ENCODE measurements at places on chromosomes 7 and 10. TPM values are rescaled to one million over a fixed set of nuclear protein-coding genes. Genes with fewer than 3 reads are reported as not detected.

DNA sequence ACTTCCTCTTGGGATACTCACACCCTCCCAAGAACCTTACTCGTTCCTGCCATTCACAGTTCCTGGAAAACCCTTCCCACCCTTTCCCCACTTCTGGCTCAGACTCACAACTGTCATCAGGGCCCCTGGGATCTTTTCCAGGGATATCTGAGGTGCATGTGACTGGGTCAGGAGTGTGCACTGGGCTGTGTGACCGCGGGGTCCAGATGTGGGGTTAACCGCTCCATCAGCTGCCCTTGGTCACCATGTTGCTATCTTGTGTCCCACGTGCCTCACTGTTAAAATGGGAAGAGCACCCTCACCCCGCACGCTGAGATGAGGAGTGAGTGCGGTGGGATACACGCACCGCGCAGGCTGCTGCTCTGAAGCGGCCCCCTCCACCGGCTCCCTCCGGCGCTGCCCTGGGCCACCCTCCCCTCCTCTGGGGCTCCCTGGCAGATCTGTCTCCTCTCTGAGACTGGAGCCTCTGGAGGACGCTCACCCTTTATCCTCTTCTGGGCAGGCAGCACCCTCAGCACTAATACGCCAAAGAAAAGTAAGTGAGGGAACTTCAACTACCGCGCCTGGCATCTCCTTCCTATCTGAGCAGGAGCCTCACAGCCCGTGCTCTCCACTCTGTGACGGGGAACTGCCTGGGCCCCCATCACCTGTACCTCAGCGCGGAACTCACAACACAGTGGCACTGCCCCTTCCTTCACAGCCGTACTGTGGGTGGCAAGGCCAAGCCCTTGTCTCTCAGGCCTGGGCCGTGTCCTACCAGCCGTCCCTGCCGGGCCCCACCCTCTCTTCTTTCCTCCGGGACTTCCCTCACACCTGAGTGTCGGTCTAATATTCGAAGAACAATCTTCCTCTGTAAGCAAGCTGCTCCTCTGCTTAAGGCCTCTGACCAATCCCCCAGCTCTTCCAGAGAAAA lies 15.6 kb downstream of the COBL start:
- no peak for DNase-seq

DNA sequence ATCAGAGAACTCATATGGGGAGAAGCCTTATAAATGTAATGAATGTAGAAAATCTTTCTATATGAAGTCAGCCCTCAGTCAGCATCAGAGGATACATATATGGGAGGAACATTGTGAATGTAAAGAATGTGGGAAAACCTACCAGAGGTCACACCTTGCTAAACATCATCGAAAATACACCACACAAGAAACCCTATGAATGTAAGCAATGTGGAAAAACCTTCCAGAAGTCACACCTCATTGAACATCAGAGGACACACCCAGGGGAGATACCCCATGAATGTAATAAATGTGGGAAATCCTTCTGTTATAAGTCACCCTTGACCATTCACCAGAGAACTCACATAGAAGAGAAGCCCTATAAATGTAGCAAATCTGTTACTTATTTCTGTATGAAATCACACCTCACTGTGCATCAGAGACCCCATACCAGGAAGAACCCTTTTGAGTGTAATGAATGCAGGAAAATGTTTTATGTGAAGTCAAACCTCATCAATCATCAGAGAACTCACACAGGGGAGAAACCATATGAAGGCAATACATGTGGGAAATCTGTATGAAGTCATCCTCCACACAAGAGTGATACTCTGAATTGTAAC lies 30.8 kb downstream of the ZNF12 start:
- DNase-seq: no peak

GRCh38 chr7:5711409-5711808 lies 70.1 kb downstream of the RNF216 start:
- no peak for DNase-seq

DNA sequence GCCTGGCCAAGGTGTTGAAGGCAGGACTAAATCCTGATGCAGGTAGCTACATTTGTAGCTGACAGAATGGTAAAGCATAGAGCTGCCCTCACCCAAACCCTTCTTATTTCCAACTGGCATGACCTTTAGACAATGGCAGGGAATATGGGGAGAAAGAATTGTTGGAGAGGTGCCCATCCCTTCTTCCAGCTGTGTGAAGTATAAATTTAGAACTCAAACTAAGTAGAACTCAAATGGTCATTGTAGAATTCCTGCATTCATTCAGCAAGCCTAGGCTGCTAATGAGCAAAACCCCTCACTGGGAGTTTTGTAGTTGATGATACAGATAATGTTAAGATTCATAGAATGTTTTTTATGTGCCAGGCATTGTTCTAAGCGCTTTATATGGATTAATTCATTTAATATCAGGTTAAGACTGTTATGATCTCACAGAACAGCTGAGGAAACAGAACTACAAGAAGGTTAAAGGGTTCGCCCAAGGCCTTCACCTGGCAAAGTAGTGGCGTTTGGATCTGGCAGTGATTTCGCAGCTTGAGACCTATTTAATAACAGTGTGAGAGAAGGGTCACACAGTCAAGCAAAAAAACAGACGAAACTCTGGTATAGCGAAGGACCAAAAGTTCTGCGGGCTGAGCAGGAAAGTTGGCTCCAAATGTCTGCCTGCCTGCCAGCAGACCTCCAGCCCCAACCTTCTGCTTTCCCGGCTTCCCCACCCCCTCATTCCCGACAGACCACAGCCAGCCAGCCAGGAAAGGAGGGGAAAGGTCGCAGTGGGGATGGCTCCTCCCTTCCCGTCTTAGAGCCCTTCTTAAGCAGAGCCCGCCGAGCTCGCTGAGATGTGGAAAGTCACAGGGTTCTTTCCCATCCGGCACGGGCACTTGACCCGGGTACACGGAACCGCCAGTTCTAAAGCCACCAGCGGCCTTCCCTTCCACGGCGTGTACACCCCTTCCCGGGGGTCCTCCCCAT lies 1.6 kb upstream of the HILPDA start:
- no peak for DNase-seq

- no peak for DNase-seq
These were observed 37.0 kb downstream of the NHLRC2 start for GRCh38 chr10:113891476-113891875.

- no peak for DNase-seq
These were observed 8.6 kb upstream of the CCDC7 start for GRCh38 chr10:32437334-32437733.

CYP3A5 gene
- total RNA-seq: not detected
